ENCODE measurements at places on chromosomes 2 and 18.

DNA sequence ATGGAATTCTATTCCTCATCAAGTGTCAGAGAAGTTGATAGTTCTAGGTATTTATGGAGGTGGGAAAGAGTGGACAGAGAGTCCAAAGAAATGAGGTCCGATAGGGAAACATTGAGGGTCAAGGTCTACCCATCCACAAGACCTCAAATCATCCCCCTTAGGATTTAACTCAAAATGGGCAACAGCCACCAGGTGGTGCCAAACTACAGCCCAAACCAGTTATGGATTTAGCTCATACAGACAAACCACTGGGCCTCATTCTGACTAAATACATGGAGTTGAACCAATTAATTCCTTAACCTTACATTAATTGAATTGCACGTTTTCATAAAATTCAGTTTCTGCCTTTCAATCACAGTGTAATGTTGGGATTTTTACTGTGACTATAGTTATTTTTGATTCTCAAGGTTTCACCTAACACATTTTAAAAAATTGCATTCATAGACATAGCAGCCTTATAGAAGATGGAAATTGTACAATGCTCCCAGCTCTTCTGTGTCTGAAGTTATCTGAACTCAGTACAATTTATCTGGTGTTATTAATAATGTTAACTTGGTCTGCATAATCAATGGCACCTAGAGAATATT, 98.2 kb upstream of the HNMT start:
- peak; percentile 40 for DNase-seq

DNA sequence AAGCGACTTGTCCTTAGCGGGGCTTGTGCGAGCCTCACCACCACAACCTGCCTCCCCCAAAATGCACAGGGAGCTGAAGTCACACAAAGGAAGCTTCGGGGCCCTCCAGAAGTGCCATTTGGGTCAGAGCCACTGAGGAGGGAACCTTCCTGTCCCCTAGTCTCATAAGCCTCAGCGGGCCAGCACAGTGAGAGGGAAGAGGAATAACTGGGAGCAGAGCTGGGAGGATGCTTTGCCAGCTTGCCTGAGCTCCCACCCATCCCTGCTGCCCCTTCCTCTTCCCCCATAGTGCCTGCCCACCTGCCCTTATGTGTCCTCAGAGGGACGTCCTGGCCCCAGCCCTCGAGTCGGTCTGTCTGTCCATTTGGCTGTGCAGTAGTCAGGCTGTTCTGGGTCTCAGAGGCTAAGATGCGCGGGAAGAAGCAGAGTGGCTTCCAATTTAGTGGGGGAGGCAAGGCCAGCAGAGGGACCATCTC, 51.8 kb upstream of the GPR17 start:
- DNase-seq = no peak

DNA sequence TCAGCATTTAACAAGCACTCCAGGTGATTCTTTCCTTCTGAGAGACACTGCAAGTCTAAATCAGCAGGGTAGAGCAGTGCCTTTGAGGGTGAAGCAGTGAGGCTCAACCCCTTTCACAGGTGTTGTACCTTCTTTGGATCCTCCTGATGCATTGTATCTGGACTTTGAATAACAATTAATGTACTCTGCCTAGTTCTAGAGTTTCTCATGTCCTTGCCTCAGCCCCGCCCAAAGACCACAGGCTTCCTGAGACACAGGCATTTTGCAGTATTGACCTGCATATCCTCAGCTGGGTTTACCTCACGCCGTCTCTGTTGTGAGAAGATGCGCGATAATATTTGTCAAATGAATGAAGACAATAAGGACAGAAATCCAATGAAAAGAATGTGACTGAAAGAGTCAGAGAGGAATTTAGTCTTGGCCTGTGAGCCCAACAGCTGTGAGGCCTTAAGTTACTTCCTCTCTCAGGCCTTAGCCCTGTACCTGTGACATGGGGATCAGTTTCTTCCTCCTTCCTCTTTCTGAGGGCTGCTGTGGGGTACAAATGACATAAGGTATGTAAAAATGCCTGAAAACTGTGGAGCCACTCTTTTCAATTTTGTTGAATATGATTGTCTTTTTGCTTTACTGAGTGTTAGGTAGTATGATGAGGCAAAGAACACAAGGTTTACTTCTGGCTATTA, 43.7 kb downstream of the WIPF1 start:
- no peak for DNase-seq

- no peak for DNase-seq
Measured at GRCh38 chr18:46516555-46516954, 140.5 kb downstream of the LOXHD1 start.

DNA sequence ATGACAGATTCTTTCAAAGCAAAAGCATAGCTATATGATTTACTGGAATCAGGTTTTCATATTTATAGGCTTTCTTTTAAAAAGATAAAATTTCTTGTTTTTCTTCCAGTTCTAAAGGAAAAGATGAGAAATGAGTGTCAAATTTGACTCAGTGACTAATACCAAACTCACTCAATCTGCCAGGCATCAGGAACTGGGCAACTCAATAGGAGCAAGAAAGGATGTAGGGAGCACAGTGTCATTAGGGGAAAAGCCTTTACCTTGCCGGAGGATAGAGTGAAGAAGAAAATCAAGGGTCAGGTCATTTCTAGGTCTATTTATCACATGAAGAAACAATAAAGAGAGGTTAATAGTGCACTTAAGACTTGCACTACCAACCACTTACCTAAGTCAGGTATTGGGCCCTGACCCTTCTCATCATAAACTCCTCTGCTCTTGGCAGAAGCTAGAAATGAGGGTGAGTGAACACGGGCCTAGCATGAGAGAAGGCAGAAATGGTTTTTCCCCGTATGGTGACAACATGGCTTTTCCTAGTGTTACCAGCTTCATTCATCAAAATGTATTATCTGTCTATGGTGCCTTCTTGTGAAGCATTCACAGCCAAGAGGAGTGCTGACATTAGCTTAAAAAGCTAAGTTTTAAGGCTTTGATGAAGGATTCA, 151.0 kb downstream of the ARHGAP15 start:
- no peak for DNase-seq

GRCh38 chr2:220504938-220505503, 877.6 kb downstream of the SLC4A3 start:
- DNase-seq = no peak

- DNase-seq = no peak
Measured at GRCh38 chr18:8314124-8314523, 295.1 kb upstream of the RAB12 start.

DNA sequence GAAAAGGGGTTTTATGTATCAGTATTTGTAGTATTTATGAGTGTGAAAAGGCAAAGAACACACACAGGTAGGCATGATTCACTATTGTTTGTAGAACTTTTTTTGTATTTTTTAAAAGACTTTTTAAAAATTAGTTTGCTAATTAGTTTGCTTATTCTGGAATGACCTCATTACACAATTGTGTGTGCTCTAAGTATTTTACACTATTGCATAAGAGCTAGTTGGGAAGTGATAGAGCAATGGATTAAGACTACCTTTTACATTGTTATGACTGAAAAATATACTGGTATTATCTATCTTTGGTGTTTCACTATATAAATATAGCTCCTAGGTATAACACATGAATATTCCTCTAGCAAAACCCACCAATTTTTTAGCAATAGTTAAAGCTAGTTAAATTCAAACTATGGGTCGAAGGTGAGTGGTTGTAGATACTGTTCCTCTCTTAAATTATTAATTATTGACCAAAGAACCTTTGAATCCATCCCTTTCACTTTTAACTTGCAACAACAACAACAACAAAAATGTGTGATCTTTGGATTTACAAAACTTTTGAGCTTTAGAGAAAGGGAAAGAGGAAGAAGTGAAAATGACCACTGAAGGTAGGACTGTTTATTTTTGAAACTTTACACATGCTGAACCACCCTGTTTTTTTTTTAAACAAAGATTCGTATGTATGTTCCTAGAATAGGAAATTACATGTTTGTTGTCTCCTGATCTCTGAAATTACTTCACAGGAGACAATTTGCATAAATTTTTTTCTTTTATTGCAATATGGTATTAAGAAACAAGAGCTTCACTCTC, 18.7 kb downstream of the ITPRID2 start:
- DNase-seq = no peak

GRCh38 chr2:233354971-233355574, 779 bp downstream of the DGKD start:
- no peak for DNase-seq

DNA sequence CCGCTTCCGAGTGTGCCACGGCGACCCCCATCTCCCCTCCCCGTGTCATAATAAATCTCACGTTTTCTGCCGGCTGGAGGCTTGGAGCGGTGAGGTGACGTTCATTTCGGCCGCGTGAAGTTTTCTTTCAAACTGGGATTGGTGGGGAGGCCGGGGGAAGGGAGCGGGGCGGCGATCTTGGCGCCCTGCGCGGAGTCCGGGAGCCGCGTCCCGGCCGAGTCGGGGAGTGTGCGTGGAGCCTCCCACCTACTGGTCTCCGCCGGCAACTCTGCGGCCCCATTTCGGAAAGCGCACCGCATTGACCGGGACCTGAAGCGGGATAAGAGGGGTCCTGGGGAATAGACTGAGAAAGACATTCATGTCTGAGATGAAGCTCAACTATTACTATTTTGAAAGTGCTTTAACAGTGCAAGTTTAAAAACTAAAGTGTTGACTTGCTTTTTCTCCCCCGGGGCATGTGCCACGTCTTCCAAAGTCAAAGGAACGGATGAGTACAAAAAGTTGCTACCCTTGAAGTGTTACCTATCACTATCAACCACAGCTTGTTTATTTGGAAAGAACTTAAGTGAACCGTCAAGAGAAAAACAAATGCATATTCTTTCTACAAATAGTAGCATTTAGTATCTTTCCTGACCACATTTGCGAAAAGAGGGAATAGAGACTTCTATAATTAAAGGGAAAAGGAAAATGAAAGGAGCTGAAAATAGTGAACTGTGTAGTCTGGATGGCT, 818 bp upstream of the IKZF2 start:
- no peak for DNase-seq

DNA sequence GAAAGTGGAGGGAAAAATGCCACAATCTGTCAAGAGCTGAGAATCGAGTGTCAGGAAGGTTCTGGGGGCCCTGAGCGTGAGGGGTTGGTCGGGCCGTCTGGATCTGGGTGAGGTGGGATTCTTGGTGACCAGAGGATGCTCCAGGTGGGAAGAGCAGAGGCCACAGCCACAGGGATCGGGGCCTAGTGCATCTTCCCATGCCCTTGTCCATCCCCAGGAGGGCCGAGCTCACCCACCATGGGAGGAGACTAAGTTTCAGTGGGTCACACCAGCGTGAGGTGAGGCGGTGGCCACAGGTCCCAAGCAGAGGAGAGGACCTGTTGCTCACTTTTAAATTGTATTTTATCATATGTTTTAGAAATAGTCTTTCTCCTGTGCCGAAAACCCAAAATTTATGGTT, 70.0 kb downstream of the TMEM18 start:
- no peak for DNase-seq

- no peak for DNase-seq
Measured at GRCh38 chr2:215760091-215760490, 253.3 kb downstream of the MREG start.

DNA sequence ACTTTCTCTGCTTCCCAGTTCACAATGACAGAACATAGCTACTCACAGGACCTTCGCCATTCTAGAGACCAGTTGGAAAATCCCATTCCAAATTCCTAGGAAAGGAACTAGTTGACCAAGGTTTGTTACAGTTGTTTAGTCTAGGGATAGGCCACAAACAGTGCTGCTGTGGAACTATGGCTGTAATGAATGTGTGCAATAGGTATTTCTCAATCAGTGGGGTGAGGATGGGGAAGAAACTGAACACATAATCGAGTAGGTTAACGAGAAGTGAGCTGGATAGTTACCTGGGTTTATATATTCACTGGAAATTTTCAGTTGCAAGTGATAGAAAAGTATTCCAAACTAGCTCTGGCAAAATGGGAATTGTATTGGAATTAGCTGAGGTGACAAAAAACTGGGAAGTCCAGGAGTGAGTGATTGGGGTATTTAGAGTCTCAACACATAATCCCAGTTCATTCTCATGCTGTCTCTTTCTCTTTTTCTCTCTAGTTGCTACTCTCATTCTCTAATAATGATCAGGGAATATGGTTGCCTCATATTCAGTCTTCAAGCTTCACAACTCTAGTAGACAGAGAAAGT, 18.2 kb upstream of the HMSD start:
- DNase-seq = no peak

DNA sequence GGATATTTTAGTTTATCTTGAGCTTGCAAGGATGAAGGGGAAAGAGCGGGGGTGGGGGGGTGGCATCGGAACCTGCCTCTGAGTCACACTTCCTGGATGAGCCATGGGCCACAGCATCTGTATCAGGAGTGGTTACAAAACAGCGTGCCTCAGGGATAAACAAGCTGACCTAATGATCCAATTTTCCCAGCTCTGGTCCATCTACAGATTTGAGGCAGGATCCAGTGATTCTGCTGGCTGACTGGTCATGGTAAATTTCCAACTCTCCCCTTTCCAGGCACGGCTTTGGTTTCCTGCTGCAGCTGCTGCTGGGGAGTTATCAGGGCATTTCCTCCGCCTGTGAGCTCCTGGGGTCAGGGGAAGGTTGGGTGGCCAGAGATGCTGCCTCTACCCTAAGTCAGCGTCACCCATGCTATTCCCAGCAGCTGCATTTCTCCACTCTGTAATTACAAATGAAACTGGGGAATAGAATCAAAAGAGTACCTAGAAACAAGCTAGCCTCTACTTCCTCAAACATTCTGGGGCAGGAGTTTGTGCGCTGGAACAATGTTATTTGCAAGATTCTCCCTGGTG, 4.7 kb upstream of the HPCAL1 start:
- DNase-seq = no peak

GRCh38 chr2:177172034-177172880, 40.3 kb upstream of the HNRNPA3 start:
- DNase-seq = no peak

GRCh38 chr2:184834699-184835397, 236.5 kb downstream of the ZNF804A start:
- no peak for DNase-seq
